ENCODE measurements at places on chromosomes 1 and 21.

- peak; percentile 49 for DNase-seq
These were observed 22.3 kb upstream of the SPSB1 start for GRCh38 chr1:9270290-9270883.

GRCh38 chr1:93827633-93828366 lies 51.2 kb downstream of the DNTTIP2 start:
- no peak for DNase-seq

DNA sequence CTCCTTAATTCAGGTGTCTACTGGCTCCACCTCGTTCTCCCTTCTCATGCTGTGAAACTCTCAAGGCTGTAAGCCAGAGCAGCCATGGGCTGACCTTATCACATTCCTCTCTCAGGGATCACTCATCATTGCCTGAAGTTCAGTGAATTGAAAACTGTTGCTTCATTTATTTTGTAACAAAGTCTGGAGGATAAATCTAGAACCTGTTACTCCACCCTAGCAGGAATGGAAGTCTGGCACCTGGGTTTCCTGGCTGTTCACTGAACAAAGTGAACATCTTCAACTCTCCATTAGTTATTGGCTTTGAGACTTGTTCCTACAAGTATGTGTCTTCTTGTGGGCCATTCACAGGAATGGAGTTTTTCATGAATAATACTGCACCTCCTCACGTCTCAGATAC lies 584.1 kb downstream of the PTPRU start:
- DNase-seq: no peak

DNA sequence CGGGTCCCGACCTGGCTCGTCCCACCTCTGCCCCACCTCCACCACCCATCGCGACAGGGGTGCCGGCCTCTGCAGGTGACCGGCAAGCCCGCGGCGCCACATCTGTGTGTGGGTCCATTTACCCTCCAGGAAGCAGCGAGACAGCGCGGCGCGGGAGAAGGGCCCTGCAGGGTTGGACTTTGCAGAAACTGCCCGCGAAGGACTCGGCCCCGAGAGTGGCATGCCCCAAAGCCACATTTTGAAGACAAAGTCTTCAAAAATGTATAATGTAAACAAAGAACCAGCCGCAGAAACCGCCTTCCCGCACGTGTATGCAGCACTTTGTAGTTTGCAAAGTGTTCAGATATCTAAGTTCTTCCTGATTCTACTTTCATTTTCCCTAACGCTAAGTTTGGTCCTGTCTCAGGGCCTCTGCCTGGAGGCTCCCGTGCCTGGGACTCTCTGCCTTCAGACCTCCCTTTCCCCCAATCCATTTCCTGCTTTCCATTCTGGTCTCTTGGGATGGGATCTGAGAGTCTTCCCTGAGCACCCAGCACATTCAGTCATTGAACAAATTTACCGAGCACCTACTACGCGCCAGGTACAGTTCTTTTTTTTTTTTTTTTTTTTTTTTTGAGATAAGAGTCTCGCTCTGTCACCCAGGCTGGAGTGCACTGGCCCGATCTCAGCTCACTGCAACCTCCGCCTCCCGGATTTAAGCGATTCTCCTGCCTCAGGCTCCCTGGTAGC lies 524 bp upstream of the TMCO4 start:
- DNase-seq: no peak

GRCh38 chr1:909861-910310 lies 13.8 kb upstream of the SAMD11 start:
- DNase-seq: no peak

DNA sequence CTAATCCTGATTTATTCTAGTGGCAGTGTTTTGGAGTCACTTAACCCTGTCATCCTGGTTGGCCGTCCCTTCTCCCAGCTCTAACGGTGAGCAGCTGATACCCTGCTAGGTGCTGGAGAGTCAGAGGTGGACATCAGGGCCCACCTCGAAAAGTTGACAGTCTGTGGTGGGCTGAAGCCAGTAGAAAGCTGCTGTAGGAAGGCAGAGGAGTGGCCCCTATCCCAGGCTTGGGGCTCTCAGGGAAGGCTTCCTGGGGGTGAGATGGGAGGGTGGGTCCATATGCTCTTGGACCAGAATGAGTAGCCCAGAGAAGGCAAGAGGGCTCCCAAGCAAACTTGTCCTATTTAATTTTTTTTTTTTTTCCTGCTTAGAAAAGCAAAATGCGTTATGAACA lies 475 bp upstream of the RPL5 start:
- DNase-seq: no peak

DNA sequence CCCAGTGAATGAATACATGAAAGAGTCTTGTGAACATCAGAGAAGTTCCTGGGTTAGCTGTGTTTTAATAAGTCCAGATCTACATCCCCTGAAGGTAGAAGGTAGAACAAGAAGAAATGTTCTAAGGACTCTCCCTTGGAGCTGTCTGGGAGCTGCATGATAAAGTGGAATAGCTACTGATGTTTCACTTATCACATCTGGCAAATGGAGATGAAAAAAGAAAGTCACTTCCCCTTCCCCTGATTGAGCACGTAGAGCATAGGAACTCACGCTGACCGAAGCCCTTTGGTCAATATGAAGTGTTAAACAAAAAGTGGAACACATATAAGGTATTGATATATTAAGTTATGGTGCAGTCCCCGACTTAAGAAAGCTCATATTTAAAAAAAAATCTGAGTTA lies 53.2 kb upstream of the PARP1 start:
- DNase-seq: no peak

DNA sequence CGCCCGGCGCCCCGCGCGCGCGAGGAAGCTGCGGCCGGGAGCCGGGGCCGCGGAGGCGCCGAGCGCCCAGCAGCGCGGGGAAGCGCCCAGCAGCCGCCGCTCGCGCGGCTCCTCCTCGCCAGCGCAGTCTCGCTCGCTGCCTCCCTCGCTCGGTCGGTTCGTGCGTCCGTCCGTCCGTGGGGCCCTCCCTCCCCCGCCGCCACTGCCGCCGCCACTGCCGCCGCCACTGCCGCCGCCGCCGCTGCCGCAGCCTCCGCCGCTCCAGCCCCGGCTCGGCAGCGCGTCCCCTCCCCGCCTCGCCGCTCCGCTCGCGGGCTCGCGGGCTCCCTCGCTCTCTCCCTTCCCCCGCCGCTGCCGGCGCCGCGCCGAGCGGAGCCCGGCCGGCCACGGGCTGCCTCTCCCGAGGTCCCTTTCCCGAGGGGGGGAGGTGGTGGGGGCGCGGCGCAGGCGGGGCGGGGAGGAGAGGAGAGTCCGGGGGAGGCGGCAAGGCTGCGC lies at the start of gene KCND3:
Gene KCND3 (minus strand): TSS at position 138 of the 495 bp plus-strand sequence.
- DNase-seq: peak; percentile 74

GRCh38 chr21:8993284-8993942 lies 1528.0 kb upstream of the TPTE start:
- DNase-seq: no peak

DNA sequence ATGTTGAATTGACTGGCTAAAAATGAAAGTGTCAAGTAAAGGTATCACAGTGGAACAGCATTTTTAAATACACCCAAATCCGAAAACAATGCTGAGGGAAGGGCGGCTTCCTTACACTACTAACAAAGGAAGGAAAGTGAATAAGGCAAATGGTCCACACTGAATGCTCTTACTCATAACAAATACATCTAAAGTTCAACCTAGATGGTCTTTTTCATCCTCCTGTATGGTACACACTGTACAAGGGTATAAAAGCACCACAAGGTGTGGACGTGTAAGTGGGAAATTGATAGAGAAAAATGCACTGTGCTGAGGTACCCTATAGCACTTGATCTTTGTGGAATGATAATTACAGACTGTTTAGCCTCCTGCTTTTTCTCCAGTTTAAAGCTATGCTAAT lies 7.1 kb upstream of the PALMD start:
- DNase-seq: no peak

DNA sequence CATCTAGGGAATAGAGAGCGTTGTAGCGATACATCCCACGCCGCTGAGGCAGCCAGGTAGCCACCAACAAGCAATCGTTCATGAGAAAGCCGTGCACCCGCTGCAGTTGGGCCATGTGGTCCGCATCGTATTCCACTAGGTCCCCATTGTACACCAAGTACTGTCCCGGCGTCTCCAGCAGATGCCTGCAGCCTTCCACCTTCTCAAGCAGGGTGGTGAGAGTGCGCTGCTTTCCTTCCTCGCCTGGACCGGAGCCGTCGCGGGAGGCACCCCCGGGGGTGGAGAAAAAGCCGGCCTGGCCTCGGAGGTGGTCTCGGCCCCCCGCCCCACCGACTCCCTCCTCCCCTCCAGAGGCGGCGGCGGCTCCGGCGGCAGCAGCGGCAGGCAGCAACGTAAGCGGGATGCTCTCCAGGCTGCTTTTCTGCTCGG lies 595 bp downstream of the EXOC8 start:
- DNase-seq: peak; percentile 67

DNA sequence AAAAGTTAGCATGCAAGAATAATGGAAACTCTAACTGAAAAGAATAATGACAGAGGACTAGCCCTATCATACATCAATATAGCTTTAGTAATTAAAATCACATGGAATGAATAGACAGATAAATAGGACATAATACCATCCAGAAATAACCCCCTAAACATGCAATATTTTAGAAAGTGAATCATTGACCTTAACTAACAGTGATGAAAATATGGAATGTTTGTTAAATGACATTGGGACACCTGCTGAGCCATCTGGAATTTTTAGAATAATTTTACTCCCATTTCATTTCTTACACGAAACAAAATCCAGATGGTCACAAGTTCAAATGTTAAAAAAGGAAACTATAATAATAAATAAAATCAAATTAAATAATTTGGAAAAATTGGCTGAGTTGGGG lies 53.1 kb upstream of the FMO3 start:
- DNase-seq: no peak

GRCh38 chr1:198538579-198539364 lies 1.7 kb downstream of the ATP6V1G3 start:
- no peak for DNase-seq

GRCh38 chr21:38351961-38352521 lies 95.2 kb downstream of the KCNJ15 start:
- DNase-seq: no peak

DNA sequence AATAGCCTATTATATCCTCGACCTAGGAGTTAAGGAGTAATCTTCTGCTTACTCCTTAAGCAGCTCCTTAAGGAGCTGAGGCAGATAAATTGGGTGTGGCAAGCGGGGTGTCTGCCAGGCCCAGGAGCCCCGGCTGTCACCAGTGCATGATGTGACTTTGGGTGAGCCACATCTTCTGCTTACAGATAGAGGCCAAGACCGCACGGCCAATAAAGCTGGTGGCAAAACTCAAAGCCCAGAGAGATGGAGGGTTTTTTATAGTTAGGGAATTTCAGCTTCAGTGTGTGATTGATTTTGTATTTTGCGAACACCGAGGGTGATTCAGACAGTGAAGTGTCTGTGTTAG lies 9.8 kb downstream of the MX2 start:
- no peak for DNase-seq

DNA sequence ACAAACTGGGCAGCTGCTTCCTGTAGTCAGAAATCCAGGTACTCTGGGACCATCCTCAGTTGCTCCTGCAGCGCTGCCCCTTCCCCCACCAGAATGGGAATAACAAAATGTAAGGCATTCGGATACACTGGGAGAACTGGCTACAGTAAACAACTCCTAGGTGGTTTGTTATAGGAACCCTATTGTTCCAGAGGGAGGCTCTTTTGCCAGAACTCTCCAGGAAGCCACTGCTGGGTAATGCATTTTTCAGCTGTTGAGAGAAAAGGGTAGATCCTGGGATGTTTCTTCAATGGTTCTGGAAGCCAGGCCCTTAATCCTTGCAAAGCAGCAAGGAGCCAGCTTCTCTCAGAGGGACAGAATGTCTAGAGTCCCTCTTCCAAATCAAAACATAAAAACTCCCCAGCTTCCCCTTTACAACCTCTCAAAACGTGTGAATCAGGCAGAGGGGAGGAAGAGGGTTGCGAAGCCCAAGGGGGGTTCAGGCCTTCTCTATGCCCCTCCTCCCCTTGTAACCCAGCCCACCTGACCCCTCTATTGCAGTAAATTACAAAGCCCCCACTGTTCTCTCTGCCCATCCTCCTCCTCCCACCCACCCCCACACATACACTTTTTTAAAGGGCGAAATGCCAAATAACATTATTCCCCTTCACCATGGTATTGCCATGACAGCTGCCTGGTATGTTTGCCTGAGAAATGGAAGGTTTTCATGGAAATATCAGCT lies 29.1 kb downstream of the PLPP3 start:
- DNase-seq: no peak

- DNase-seq: no peak
These were observed 10.2 kb upstream of the CACHD1 start for GRCh38 chr1:64459743-64460142.

DNA sequence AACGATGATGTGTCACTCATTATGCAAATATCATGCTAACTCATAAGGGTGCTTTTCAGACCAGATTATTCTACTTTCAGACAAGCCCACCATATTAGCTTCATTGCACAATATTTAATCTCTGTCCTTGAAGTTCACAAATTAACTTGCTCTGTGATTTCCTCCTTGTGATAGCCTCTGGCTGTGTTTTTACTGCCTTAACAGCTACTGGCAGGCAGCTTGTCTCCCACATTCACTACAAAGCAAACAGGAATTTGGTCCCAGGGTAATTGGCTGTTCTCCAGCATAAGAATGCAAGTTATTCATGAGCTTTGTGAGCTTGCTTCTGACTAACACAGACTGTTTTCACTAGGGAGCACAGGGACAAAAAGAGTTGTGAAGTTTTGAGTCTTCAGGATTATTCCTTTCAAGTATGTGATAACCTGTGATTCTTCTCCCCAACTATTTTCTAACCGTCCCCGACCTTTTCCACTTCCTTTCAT lies 87.9 kb upstream of the HMCN1 start:
- DNase-seq: peak; percentile 20

DNA sequence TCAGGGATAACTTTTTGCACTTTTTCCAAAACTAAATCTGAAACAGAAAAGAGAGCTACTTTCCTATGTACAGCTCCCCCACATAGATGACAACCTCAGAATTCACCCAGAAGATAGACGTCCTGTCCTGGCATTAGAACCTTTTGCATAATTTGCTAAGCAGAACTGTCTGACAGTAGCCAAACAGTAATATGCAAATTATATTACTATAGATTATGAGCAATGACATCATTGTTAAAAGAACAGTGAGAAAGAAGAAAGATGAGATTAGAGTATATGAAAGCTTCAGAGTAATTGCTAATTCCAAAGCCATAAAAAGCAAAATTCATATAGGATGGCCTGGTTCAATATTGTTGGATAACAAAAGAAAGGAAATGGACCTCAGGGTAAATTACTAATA lies 43.7 kb downstream of the SLC44A5 start:
- DNase-seq: no peak

DNA sequence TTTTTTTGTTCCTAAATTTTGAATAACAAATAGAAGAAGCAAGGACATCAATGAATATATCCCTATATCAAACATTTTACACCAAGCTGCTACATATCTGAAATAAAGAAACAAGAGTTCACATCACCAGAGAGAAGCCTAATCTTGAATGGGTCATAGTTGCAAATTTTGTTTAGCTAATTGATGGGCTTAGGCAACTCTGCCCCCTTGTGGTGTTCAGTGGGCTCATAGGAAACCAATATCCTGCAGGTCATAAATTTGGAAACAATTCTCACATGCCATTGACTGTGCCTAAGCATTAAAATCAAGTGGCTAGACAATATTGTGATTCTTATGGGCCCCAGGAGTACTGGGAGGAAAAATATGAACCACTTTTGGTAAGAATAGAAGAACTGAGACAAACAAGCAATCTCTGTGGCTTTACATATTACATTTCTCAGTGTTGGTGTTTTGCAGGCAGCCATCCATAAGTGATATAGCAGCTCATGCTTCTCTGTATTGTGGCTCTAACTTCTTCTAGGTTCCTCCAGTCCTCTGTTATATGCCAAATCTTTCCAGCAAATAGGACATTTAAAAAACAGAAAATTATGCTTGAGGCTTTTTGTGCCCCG lies 1262.8 kb upstream of the PRMT6 start:
- DNase-seq: peak; percentile 69
